ENCODE measurements at places on chromosomes 5 and 9.

- DNase-seq: no peak
These were observed 163.9 kb downstream of the ZNF608 start for GRCh38 chr5:124582561-124582840.

GRCh38 chr5:122967085-122967484, 69.4 kb downstream of the PPIC start:
- DNase-seq: no peak

GRCh38 chr9:7320139-7320538, 479.4 kb downstream of the DMAC1 start:
- DNase-seq: no peak

- DNase-seq: no peak
These were observed 15.8 kb downstream of the GABRB2 start for GRCh38 chr5:161530700-161531099.

- DNase-seq: no peak
These were observed 215.2 kb downstream of the COMMD10 start for GRCh38 chr5:116299746-116300640.

DNA sequence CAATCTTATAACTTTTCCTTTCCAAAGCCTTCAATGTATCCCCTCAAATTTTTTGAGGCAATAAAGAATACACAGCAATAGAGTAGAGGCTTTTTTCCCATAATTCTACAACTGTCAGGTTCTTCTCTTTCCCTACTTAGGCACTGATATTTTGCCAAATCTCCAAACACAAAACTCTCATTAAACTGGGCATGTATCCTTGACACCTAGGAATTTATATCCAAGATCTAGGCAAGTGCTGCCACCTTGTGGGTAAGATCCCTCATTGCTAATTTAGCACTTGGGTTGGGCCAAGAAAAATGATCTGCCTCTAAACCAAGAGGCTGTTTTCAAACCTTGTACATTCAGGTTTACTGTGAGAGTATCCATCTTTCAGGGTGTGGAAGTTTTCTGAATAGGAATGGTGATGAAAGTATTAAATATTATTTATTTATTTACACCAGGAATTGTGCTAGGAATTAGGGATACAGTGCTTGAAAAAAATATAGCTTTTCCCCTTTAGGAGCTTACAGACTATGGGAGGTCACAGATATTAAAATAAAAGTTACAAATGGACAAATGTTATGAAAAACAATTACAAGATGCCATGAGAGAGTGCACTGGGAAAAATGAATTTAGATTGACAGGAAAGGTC, 17.6 kb downstream of the TSTD2 start:
- peak; percentile 21 for DNase-seq

DNA sequence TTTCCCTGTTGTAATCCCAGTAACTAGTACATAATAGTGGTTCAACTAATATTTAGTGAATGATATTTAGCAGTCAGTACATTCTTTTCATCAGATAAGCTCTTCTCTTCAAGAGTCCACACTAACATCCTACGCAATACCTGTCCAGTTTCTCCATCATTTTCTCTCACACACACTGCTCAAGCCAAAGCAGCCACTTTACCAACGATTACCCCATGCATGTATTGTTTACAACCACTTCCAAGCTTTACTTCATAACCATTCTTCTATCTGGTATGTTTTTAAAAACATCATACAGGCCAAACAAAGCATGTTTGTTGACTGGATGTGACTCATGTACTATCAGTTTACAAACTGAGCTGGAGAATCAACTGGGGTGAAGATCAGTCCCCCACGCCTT, 7.3 kb downstream of the UBTD2 start:
- no peak for DNase-seq

GRCh38 chr9:81174023-81174422, 515.3 kb downstream of the TLE1 start:
- no peak for DNase-seq

DNA sequence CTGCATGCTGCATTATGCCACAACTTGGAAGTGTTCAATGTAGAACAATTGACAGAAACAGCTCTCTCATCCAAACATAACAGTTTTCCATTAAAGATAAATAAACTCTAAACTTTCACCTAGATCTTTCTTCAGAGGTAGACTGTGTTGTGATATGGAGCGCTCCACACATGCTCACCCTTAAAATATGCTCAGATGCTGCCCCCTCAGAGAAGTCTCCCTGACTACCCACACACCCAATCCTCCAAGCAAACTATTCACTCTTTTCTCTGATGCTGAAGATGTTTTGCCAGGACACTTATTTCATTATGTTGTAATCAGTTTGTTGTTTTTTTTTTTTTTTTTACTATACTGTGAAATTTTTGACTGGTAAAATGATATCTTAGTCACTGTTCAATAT, 206.6 kb upstream of the RASA1 start:
- DNase-seq: no peak

GRCh38 chr9:112540800-112541199, 54.2 kb downstream of the KIAA1958 start:
- DNase-seq: no peak

DNA sequence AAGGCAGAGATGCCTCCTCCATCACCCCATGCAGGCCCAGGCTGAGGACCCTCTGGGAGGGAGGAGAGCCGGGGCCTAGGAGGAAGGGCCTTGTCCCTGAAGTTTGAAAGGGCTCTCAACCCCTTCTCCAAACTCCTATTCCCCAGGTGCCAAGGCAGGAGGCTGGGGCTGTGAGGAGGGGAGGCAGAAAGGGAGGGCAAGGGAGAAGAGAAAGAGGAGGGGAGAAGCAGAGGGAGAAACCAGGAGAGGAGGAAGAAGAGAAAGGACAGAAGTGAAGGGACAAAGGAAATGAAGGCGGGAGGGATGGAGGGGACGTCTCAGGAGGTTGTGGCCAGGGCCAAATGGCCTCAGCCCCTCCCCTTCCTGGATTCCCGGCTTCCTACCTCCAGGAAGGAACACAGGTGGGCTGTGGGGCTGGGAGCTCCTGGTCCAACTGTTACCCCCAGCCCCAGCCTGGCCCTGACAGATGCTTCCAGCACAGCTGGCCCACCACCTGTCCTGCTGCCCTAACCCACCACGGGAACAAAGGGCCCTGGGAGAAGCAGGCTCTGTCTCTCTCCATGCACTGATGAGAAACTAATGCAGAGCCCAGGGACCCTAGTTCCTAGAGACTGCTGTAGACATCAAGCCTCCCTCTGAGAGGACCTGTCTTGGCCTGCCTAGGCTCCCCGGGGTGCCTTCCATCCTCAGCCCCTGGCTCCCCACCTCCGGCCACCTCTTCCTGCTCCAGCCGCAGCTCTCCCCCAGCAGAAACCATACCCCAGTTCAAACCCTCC, 3.5 kb downstream of the DBN1 start:
- no peak for DNase-seq

GRCh38 chr9:6086006-6086655, 70.7 kb upstream of the RANBP6 start:
- DNase-seq: no peak

- no peak for DNase-seq
These were observed 41.1 kb upstream of the PLEKHG4B start for GRCh38 chr5:50724-51499.

DNA sequence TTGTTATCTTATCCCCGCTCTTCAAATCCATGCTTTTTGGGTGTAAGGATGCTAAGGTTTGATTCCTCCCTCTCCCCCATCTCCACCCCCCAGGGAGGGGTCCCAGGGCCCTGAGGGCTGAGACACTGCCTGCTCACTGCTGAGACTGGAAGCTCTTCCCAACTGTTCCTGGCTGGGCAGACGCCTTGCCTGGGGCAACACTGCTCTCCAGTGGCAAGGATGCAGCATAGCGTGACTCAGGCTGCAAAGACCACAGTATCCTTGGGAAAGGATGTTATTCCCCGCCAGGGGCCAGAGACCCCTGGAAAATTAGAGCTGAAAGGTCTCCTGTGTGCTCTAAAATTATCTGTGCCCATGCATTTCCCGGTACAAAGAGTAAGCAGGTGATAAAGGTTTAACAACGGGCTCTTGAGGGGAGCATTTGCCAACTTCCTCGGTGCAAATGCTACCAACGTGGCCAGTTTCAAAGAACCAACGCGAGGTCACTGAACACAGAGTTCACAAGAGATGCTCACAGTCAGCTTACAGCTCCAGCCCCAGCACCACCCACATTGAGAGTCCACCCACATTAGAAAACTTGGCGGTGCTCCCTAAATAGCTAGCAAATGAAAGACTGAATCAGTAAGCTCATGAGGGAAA, 271.9 kb downstream of the NSG2 start:
- no peak for DNase-seq

GRCh38 chr5:109168151-109168550, 241.6 kb downstream of the PJA2 start:
- DNase-seq: no peak

GRCh38 chr9:129995409-129996160, 47.4 kb downstream of the FNBP1 start:
- DNase-seq: no peak

DNA sequence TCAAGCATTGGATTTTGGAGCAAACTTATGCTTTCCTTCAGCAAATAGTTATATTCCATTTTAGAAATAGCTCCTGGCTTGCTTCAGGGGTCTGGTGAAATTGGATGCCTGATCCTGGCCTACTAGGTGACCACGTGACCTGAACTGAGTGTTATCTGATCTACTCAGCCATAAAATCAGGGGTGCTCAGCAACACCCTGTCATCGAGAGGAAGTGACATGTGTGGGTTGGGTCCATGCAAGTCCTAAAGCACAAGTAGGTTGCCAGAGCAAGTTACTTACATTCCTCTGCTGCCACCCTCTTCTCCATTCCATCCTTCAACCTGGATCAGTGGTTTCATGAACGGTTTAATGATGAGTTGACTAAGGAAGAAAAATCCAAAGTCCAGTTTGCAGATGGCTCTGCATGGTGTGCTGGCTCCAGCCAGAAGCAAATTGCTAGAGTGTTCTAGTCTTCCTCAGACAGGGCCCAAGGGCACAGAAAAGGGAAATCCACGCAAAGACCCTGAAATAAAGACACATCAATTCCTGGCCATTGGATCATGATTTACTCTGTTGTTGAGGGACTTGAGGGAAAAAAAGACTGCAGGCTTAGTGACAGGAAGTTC, 2.8 kb upstream of the FAM193B start:
- DNase-seq: no peak

DNA sequence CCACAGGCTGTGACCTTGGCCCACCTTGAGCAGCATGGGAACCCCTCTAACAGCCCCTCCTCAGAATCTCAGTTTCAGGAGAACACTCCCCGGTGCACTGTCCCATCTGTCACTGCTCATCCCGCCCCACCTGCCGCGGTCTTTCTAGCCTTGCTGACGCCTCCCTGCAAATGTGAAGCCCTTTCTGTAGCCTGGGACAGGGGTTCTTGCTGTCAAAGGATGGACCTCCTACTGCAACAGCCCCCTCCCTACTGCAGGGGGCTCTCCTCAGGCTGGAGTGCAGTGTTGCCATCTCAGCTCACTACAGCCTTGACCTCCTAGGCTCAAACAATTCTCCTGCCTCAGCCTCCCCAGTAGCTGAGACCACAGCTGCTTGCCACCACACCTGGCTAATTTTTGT, 20.0 kb downstream of the OR2V1 start:
- DNase-seq: no peak

DNA sequence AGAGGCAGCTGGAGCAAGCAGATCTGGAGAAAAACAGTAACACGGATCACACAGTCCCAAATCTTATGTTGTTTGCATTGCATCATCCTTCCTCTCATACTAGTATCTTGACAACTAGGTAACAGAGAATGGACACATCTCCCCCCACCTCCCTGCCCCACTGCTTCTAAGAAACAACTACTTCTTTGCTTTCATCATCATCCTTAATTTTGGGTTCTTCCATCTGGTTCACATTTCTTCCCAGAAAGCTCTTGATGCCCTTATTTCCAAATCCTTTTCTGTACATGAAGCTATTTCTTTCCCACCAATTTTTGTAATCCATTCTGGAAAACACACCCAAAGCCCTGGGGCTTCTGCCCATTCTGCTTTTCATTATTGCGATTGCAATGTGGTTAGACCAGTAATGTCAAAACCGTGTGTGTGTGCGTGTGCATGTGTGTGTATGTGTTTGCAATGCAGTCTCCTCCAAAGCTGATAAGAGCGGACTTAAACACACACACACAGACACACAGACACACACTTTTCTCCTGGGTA, 254.7 kb upstream of the SLC30A5 start:
- DNase-seq: no peak

GRCh38 chr5:143084407-143084806, 314.2 kb downstream of the ARHGAP26 start:
- DNase-seq: no peak

GRCh38 chr9:134050726-134051125, 17.1 kb downstream of the BRD3 start:
- no peak for DNase-seq

GRCh38 chr9:121807069-121807822, 155.8 kb downstream of the DAB2IP start:
- no peak for DNase-seq

DNA sequence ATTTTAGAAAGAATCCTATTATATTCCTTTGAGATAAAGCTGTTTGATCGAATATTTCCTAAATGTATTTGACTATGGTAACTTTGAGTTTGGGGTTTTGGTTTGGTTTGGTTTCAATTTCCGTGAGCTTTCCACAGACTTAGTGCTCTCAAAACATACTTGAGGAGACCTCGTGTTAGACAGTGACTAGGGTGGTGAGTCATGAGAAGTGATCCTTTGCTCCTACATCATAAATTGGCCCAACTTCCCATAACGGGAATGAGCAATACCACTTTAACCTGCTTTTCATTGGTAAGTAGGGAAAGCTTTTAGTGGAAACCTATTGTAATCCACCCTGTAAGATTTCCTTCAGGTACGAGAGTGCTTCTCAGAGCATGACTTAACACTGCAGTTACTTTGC, 3.8 kb upstream of the RASEF start:
- DNase-seq: no peak

DNA sequence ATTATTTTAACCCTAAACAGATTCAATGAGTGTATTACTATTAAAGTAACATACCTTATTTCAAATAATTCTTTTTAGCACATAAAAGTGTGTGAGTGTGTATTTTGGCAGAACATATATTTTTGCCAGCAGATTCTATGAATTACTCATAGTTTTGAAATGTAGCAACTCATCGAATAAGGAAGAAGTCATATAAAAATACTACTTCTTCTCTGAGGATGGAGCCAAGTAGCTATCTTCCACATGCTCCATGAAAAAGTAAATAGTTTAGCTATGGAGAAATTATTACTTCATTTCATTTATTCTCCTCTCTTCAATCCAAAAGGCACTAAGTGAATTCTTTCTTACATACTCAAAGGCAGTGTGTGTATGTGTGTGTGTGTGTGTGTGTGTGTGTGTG, 1090.4 kb upstream of the CDH6 start:
- no peak for DNase-seq

DNA sequence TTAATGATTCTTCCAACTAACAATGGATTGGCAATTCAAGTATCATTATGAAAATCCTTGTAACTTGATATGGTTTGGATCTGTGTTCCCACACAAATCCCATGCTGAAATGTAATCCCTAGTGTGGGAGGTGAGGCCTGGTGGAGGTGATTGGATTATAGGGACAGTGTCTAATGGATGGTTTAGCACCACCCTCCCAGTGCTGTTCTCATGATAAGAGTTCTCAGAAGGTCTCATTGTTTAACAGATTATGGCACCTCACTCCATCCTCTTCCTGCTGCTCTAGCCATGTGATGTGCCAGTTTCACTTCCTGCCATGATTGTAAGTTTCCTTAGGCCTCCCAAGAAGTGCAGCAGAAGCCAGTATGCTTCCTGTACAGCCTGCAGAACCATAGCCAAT, 1116.2 kb upstream of the EDIL3 start:
- no peak for DNase-seq

All from stimulated activated CD8-positive, alpha-beta memory T cell treated with anti-CD3 and anti-CD28 coated beads, Interleukin-7, amount 100 ng/mL, for 48 hours (primary cell).